ENCODE measurements at places on chromosomes 12 and 14.

DNA sequence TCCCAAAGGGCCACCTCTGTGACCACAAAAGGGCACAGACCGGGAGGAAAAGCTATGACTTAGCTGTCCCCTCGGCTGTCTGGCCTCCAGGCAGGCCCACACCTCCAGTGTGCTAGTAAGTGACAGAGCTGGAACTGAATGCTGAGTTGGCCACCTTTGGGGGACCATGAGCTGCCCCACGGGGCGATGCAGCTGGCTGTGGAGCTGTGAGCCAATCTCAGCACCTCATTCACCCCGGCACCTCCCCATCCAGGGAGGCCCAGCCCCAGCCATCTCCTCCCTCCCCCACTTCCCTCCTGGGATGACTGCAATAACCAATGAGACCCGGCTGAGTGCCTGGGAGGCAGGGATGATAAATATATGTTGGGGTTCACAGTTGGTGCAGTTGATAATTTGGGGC is 12.2 kb upstream of the TESC start:
- no peak for DNase-seq

- DNase-seq: no peak
Observed at GRCh38 chr12:47894068-47894467, 10.7 kb downstream of the VDR start.

GRCh38 chr14:61586544-61587055 is 108.7 kb upstream of the HIF1A start:
- DNase-seq: no peak

DNA sequence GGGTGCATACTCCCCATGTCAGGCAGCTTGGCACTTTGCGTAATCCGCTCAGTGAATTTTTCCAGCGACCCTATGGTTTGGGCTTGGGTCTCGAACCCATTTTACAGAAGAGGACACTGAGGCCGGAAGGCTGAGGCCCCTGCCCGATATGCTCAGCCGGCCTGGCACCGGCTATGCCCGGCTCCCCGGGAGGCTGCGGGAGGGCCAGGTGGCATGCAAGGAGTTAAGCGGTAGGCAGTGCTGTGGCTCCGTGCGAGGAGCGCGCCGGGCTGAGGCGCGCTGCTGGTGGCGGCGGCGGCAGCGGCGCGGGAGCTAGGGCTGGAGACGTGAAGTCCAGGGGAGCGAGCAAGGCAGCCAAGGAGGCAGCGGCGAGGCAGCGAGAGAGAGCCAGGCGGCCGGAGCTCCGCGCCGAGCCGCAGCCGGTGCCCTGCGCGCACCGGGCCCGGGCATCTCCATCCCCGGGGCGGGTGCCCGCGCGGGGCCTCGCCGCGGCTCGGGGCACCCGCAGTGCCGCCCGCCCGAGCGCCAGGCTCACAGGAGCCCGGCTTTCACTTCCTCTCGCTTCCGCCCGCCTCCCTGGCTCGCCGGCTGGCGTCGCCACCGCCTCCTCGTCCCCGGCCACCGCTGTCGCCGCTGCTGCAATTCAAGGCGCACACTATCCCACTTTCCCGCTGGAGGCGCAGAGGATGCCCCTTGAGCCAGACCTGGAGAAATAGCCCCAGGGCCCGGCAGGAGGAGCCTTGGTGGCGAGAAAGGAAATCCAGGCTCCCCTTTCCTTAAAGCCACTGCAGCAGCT is at the start of gene WSCD2:
WSCD2 (plus strand) TSS at position 272 of the 796 bp plus-strand sequence. CDS start 66,545 bp downstream, outside the sequence.
- peak; percentile 10 for DNase-seq

GRCh38 chr12:110590806-110591326 is 7.7 kb upstream of the PPTC7 start:
- no peak for DNase-seq

DNA sequence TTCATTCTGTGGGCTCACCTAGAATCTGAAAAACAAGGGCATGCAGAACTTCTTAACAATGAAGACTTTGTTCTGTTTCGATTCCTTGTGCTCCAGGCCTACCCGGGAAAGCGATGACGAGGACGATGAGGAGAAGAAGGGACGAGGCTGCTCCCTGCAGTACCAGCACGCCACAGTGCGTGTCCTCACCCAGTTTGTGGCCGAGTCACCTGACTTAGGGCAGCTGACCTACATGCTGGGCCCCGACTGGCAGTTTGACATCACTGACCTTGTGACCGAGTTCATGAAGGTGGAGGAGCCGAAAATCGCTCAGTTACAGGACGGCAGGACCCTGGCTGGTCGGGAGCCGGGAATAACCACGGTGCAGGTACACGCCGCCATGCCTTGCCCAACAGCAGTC is 585.4 kb downstream of the AACS start:
- DNase-seq: no peak

DNA sequence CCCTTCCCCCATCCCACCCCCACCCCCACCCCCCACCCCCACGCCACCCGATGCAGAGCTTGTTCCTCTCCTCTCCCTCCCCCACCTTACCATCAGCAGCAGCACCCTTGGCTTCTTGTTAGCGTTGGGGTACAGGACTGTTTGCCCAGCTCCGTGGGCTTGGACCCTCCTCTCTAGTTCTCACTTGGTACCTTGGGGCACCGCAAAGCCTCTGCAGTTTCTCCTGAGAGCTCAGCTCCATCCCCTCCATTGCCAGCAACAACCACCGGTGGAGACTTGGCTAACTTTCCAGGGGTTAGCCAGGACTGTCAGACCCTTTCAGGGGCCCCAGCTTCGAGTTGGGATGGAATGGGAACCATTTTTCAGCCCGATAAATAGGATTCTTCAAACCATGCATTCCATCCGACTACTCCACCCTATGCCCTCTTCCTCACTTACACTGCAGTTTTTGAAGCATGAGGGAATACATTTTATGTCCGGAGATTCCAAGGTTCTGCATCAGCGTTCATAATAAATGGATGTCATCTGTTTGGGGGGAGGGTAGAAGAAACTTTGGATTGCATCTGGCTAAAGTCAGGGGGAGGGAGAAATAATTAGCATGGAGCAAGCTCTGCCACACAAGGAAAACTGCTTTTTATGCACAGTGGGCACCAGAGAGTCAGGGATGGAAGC is 1.1 kb downstream of the SCN8A start:
- no peak for DNase-seq

DNA sequence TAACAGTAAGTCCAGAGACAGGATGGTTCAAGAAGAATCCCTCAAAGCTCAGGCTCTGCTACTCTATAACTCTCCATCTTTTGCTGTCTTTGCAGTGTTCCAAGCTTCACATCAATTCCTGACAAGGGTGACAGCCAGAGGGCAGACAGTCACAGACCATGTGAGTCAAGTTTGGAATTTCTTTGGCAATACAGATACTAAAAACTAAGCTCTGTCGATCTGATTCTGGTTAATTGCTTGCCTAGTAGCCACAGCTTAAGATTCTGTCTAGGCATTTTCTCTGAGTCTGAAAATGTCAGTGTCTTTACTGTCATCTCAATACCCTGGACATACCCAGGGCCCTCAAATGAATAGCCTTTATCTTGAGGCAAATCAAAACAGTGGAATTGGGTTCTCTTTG is 153.7 kb downstream of the CEP128 start:
- DNase-seq: no peak

- no peak for DNase-seq
Observed at GRCh38 chr12:104583301-104583700, 126.6 kb downstream of the CHST11 start.

- DNase-seq: no peak
Observed at GRCh38 chr12:120101182-120101581, 15.4 kb downstream of the RAB35 start.

DNA sequence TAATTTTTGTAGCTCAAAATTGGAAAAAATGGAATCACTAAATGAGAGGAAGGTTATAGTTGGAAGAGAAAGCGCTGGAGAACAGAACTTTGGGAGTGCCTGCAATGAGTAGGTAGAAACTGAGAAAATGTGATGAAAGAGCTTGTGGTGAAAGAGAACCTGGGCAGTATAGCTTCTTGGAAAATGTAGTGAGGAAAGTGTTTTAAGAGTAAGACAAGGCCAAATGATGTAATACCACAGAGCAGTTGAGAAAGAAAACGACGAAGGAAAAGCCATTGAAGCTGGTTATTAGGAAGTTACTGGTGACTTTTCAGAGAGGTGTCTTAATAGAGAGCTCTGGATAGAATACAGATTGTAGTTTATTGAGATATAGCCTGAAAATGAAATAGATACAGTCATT is 255.3 kb downstream of the AEBP2 start:
- DNase-seq: no peak

GRCh38 chr12:118326991-118327390 is 45.7 kb downstream of the TAOK3 start:
- no peak for DNase-seq

GRCh38 chr12:120474616-120474960 is 5.0 kb upstream of the SRSF9 start:
- peak; percentile 9 for DNase-seq

GRCh38 chr12:28742791-28743190 is 406.3 kb upstream of the FAR2 start:
- DNase-seq: no peak
